ENCODE measurements at places on chromosomes 5 and 9.

- DNase-seq = no peak
These were observed 11.8 kb upstream of the TMC1 start for GRCh38 chr9:72509635-72510034.

DNA sequence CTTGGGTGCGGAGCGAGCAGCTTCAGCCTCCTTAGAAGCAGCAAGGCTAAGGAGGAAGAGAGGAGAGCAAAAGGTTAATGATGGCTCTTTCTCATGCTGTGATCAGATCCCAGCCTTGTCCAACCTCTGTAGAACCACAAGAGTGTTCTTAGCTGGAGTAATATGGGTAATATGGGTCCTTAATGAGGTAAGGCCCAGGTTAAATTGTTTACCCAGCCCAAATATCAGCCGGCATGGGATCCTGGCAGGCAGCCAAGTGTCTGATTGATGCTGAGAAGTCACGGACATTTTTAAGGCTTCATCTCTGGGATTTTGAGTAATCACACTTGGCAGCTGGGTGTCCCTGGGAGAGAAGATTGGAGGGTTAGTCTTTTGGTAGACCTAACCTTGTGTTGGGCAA lies 32.3 kb downstream of the GLRA1 start:
- DNase-seq = no peak

GRCh38 chr5:146005264-146005663 lies 68.9 kb downstream of the SH3RF2 start:
- no peak for DNase-seq

DNA sequence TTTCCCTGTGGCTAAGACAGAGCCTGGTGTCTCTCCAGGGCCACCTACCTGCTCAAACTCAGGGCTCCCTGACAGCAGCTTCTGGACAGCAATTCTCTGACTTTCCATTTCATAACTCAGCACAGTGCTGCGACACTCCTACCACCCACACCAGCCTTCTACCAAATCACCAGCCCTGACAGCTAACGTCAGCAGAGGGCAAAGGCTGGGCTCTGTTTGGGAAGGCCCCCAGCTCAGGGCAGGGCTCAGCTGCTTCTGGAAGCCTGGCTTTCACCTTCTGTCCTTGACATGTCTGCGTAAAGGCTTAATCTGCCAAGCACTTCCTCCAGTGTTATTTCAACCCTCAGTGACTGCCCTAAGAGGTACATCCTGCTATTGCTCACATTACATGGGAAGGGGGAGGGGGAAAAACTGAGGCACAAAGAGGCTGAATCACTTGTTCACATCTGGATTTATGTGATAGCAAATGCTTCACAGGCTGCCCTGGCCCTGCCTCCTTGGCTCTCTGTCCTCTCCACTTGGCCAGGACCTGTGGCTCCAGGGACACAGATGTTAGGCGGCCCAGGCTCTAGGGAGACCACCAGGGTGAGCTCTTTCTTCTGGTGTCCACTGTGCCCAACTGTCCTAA lies 102.5 kb upstream of the PANK3 start:
- DNase-seq = no peak

DNA sequence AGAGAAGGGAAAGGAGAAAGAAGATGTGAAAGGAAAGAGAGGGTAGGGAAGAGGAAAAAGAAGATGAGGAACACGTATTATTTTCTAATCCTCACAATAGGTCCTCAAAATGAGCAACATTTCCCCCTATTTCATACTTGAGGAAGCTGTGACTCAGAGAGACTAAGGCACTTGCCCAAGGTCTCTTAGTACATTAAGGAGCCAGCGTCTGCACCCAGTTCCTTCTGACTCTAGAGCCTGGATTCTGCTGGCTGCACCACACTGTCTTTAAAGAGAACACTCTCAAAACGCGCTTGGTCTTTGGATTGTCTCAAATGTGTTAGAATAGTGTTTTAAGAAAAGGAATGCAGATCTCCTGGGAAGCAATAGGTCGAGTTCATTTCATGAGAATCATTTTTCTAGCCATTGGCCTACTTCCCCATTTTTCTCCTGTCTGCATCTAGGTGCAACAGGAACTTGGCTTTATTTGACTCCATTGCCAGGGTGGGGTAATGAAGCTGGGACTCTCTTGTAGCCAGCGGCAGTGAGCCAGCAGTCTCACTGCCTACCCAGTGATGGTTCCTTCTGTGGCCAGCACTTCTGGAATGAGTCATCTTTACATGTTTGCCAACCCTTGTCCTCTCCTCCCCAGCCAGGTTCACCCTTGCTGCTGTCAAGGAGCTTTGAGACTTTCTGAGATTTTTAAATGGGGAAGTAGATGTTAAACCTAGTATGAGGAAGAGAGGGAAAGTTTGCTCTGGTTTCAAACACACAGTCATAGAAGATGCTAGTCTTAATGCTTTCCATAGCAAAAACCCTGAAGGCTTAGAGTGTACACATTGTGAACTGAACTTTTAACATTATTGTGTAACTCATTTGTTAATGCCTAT lies 82.7 kb downstream of the DOCK8 start:
- no peak for DNase-seq

DNA sequence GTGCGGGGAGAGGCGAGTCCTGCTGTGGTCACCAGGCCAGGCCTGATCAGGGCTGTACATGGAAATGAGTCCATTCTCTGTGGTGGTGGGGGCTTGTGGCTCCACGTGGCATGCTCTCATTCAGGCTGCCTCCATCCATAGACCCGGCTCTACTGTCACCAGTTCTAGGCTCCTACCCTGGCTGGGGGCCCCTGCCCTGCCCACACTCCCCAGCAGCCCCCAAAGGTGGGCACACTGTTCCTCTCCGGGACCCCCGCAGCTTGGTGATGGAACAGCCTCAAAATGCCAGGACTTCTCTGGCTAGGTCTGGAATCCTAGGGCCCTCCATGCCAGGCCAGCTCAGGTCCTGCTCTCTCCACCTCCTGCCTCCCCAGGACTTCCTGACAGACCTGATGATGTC lies 111.7 kb downstream of the DAB2IP start:
- no peak for DNase-seq

- DNase-seq = no peak
These were observed 124.8 kb downstream of the HSD17B3 start for GRCh38 chr9:96177005-96177718.

DNA sequence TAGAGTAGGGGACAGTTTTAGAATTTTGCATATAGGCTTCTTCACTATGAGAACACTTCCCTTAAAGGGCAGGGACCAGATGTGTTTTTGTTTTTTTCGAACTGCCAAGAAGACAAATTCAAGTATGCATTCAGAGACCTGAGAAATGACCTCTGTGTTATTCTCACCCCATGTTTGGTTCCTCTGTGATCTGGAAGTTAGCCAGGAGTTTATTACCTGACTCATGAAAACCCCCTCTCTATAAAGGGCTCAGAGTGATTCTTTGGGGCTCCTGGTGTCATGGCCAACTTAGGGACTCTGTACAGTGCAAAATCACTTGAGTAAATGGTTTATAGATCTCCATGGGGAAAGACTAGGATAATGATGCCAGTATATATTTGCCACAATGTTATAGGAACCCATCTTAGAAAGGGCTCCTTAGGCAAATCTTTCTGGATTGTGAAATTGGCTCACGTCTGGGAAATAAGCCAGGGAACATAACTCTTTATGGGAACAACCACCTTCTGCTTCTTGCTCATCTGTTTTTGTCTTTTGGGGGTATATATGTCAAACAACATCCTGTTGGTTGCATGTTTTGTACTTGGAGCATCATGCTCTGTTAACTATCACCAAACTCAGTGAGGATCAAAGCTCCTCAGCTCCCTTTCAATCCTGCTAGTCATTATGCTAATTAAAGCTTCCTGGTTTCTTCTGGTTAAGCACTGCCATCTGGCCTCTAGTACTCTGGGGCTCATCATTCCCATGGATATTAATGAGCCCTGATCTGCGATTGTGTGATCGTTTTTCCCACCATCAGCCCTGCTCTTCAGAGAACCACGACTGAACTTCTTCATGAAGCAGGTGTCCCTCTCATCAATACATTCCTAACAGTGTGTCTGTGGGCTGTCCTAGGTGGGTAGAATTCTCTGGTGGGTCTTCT lies 173.4 kb upstream of the CDH12 start:
- DNase-seq = no peak

DNA sequence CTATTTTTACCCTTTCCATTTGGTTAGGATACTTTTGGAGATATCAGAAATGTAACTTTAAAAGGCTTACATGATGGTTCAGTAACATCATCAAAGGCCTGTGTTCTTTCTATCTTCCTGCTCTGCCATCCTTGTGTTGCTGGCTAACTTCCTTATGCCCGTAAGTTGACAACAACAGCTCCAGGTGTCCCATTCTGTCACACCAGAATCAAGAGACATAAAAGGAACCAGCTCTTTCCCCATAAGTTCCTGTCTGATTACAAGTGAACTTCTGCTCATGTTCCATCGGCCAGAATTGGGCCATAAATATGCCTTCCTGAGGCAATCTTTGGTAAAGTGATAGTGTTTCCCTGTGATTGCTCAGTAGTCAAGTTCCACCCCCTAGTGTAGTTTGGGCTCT lies 92.4 kb downstream of the FAM170A start:
- no peak for DNase-seq

- no peak for DNase-seq
These were observed 73.1 kb upstream of the GAS1 start for GRCh38 chr9:87020169-87020950.

- DNase-seq = no peak
These were observed 18.8 kb upstream of the FCN1 start for GRCh38 chr9:134936346-134937163.

DNA sequence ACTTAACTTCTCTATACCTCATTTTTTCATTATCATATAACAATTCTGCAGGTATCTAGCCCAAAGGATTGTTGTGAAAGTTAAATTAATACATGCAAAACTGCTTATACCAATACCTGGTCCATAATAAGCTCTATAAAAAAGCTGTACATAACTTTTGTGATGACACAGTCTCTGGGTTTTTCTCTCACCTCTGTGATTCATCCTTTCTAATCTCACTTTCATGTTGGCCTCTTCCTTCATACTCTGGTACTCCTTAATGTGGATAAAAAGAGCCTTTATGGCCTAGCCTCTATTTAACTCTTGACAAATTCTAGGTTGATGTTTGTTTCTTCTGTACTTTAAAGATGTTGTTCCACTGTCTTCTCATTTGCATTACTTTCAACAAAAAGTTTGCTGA lies 162.9 kb upstream of the ACOT12 start:
- no peak for DNase-seq

DNA sequence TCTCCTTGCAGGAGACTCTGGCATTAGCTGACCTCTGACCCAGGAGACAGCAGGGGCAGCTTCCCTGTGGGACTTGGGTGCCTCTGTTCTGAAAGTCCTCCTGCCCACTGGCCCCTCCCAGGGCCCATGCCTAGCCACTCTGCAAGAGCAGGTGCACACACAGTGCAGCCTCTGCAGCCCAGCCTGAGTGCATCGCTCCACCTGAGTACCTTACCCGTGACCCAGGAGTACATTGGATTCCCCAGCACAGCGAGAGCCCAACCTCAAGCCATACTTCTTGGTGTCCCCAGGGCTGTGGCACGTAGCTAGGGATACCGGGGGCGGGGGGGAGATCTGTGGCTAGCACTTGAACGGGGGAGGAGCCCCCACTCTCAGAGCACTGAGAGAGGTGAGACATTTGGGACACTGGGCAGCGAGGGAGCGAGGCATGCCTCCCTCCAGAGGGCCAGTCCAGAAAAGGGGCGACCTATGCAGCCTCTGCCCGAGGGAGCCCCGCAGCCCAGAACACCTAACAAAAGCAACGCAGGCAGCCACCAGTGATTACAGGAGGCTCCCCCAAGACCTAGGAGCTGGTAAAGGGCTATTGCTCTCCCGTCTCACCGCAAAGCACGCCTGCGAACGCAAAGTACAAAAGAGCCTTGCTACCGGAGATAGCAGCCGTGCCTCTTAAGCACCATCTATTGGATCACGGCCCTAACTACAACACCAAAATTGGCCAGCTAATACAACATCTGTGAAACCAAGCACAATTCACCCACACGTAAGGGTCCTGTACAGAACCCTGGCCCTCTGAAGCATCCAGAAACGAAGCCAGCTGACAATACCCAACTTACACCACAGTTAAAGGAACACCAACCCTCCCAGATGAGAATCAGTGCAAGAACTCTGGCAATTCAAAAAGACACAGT lies 826 bp upstream of the PRDM9 start:
- no peak for DNase-seq

DNA sequence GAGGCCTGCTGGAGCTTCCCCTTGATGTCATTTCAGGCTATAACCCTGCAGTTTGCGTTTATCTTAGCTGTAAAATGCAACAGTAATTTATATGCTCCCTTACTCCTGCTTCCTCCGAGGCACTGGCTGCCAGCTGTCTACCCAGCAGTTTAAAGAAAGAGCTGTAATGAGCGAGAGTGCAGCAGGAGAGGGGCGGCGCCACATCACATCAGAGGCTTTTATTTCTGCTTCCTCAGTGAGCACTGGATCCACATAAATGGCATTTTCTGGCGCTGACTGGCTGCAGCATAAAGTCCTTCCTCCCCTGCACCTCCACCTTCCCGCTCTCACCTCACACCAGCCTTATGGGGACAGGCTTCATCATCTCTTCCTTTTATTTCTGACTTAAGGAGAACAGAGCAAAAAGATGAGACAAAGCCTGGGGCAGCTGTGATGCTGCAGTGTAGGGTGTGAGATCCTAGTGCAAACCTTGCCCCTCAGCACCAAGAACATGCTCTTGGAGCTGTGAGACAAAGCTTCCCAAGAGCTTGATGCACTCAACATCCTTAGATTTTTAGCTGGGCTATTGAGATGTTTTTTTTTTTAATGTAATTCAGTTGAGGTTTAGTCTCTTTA lies 829.6 kb upstream of the ZNF608 start:
- no peak for DNase-seq

- DNase-seq = no peak
These were observed 9.0 kb downstream of the PRRC2B start for GRCh38 chr9:131402738-131403492.

DNA sequence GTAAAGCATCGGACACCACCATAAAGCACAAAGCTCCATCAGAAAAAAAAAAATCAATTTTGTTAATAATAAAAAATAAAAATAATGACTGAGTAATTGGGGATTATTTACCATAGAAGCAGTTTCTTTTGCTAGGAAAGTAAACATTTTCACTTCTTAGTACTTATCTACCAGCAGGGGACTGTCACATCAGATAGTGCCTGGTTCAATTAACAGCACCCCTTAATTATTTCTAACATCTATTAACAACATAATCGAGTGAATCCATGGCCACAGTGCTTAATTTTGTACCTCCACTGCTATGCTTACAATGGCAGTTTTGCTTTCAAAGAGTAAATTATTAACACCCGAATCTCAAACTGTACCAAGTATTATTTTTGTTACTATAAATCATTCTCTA lies 221.7 kb downstream of the SMARCA2 start:
- DNase-seq = no peak
